NCI-H1417 (cell line): ENCODE measurements at places on chromosomes 1 and 21.
A peak's percentile ranks its signal among the peaks of the same experiment; 100 is the strongest.

DNA sequence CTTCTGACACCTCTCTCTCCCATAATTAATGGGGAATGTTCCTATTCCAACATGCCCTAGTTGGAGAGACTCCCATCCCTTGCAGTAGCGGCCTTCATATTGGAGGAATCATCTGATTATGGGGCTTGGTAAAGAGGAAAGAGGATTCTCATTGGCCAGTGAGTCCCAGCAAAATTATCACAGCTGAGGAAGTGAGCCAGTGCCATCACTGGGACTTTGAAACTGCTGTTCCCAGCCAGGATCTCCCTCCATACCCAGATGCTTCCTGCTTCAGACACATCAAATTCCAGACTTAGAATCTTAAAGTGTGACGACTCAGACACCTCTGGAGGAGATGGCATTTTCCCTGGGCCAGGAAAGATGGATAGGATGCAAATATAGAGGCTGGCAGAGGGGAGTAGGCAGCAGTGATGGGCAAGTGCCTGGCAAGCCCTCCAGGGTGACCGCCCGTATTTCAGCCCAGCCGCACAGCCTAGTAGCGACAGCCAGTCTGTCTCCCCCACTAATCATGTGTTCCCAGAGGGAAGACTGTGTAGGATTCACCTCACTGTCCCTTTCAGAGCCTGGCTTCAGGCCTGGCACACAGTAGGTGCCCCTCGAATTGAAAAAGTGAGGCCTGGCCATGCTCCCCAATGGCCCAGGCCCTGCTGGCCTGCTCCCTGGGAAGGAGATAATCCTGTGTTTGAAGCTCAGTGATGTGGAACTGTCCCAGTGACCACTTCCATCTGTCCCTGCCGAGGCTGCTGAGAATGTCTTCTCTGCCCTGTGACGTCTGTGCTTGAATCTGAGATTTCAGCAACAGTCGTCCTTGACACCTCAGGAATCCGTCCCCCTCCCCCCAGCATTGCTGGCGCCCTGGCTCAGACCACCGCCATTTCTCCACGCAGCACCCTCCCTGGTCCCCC lies 41.2 kb upstream of the MAGOH start:
- DNase-seq, result no peak

DNA sequence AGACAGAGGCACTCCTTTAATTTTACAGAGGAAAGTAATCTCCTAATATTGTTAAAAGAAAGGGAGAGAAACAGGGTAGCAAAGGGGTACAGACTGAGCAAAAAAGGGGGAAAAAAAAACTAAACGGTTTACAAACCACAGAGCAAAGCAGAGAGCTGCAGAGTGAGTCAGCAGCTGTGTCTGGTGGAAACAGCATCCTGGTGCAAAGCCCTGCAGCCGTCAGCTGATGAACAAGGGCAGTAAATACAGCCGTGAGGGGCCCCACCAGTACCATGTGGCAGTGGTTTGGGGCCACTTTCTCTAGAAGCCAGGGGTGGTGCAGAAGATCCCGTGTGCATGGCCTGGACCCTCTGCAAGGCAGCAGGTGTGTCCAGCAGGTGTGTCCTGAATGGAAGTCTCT lies 111.3 kb downstream of the ERG start:
- no peak for DNase-seq

DNA sequence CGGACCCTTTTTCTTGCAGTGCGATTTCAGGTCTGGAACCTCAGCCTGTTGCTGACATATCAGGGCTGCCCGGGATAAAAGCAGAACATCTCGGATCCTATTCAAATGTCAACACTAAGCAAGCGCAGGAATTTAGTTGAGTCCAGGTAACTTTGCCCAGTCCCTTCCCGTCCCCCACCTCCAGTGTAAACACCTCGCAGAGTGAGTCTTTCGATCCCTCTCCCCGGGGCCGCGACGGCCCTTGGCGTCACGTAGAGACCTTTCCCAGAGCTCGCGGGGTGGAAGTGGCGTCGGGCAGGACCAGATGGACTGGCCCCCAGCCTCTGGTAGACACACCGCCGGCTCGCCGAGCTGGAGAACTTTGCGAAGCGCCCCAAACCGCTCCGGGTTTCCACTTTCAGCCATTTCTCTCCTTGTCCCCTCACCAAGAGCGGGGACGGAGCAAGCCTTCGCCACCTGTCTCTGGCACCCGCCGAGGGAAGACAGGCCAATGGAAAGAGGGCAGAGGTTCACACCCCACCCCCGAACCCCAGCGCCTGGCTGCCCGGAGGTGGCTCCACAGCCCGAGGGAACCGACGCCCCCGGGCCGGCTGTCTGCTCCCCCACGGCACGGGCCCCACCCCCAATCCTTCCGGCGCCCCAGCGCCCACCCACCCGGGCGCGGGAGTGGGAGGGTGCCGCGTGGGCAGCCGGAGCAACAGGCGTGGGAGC lies 570 bp downstream of the KCND3 start:
- DNase-seq, result peak; percentile 68

GRCh38 chr21:46142582-46143473 lies 12.6 kb downstream of the FTCD start:
- DNase-seq, result no peak

DNA sequence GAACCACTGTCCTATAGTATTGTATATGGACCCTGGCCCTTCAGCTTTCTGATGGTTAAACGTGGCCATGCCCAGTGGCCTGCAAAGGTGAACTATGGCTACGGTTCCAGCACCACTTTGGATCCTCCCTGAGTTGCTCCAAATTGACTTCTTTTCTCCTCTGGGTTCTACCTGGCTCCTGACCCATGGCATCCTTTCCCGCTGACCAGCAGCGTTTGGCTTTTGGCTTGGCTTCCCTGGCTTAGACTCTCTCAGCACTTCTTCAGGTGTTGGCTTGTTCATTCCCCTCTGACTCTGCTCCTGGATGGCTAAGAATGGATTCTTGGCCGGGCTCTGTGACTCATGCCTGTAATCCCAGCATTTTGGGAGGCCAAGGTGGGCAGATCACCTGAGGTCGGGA lies 152.9 kb downstream of the CNIH3 start:
- DNase-seq, result no peak

DNA sequence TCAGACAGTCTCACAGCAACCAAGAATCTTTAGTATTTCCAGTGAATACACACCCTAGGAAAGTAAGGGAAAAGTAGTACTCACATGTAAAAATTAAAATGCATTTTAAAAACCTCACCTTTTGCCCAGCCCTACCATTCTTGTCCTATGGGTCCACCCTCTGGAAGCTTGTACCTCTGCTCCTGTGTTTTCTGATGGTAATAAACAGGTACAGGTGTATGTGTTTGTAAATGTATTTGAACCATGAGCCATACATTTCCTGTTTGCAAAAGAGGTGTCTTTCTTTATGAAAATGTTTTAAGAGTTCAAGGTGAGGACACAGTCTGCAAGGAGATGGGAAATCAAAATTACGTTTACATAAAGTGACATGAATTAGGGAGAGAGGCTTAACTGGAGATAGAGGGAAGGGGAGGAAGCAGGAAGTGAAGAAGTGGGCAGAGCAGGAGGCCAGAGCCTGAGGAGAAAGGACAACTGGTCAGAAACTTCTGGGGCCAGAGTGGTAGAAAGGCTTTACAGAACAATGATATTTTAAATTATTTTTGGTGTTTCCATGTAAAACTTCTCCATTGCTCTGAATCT lies 52.0 kb upstream of the IVNS1ABP start:
- DNase-seq, result no peak

DNA sequence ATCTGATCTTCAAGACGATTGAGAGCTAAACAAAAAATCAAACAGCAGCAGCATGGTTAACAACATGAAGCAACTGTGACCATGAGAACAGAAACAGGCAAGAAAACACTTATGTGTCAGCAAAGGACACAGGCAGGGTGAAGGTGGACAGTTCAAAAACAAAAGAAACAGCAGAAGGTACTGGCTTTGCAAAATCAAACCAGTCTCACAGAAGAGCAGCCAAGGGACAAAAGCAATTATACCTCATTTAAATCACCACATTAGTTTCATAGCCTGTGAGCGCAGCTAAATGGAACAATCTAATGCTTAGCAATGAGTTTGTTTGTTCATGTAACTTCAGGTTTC lies 59.1 kb downstream of the CAPN2 start:
- no peak for DNase-seq

DNA sequence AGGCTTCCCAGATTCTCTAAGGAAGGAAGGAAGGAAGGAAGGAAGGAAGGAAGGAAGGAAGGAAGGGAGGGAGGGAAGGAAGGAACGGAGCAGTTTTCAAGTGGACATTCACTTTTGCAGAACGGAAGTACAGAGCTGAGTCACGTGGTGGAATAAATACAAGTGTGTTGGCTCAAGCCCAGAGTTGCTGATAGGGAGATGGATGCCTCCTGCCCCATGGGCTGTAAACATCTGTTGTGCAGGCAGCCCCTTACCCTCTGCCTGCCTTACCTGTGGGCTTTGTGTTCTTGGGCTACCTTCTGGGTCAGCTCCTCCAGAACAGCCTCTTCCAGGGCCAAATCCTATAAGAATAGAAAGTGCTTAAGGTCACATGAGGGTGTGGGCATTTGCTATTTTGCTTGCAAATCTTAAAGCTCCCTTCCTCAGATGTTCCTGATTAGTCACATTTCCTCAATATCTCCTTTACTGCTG lies 121.7 kb downstream of the SMYD2 start:
- no peak for DNase-seq

DNA sequence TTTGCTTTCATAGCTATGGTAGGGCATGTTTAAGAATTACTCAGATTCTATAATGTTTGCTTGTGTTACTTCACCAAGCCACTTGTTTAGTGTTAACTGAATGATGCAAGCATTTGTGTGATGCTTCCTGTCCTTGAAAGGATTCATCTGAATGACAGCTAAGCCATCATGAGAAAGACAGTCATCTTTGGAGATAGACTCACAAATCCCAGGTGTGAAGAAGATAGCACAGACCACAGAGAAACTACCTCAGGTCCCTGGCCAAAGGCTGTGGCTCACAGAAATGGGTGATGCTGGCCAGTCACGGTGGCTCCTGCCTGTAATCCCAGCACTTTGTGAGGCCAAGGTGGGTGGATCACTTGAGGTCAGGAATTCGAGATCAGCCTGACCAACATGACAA lies 321.4 kb downstream of the DPYD start:
- DNase-seq, result no peak

DNA sequence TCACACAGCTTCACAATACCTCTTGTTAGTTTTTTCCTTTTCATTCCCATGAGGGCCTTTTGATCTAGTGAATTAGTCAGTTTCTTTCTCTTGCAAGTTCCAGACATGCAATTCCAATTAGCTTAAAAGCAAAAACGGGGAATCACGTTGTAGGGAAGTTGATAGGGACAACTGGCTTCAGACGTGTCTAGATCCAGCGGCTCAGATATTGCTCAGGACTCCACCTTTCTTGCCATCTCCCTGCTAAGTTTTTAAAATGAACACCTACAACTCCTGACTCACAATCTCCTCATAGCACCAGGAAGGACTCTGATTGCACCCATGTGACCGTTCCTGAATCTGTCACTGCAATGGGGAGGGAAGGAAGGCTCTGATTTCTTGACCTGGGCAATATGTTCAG lies 63.8 kb upstream of the ARHGAP29 start:
- no peak for DNase-seq
